GM23338 (cell line): ENCODE measurements at places on chromosomes 11 and 22.
A peak's percentile ranks its signal among the peaks of the same experiment; 100 is the strongest.

GRCh38 chr11:22430141-22430541 is 92.0 kb downstream of the SLC17A6 start:
- no peak for DNase-seq

- DNase-seq: peak; percentile 92
These were observed 13.4 kb downstream of the SYT7 start for GRCh38 chr11:61567286-61568061.

GRCh38 chr11:2411446-2412305 is 11.1 kb downstream of the TSSC4 start:
- no peak for DNase-seq

DNA sequence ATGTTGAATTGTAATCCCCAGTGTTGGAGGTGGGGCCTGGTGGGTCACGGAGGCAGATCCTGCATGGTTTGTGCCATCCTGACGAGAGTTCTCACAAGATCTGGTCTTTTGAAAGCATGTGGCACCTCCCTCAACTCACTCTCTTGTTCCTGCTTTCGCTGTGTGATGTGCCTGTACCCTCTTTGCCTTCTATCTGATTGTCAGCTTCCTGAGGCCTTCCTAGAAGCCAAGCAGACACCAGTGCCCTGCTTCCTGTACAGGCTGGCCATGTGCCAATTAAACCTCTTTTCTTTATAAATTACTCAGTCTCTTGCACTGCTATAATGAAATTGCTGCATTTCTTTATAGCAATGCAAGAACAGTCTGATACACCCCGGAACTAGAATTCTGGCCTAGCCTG is 13.1 kb downstream of the PTPN5 start:
- no peak for DNase-seq

- DNase-seq: no peak
These were observed 4.7 kb upstream of the GNAZ start for GRCh38 chr22:23065495-23066122.

DNA sequence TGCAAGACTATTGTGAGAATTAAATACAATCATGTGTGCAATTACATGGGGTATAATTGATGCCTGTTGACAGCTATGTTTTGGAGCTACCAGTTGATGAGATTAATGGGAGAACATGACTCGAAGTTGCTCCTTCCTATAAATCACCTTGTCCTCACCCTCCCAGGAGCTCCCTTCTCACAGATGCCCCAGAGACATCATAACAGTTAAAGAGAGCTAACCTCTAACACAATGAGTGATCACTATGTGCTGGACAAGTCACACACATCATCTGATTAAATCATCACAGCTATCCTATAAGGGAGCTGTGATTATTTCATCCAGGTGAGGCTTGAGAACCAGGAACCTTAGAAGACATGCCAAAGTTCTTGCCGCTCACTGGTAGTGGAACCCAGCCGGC is 394.2 kb downstream of the NTM start:
- no peak for DNase-seq

DNA sequence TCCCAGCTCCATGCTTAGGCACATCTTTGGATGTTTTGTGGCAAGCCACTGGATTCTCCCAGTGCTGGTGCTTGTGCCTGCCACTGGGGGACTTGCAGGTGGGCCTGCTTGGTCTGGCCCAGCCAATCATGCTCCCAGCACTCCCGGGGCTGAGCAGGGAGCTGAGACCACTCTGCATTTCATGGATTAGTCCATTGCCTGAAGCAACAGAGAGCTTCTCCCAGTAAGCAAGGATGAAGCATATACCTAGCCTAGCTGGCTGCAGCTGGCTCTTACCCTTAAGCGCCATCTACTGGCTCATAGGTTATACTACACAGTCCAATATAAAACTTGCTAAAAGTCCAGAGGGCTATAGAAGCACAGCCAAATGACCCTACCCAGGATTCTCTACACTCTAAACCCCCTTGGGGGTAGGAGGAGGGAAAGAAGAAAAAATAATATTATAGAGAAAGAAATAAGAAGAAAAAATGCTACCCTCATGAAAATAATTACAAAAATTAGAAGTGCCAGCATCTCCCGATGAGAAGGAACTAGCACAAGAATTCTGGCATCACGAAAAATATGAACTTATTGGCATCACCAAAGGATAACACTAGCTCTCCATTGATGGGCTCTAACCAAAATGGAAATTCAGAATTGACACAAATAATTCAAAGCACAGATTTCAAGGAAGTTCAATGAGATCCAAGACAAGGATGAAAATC is 275.3 kb downstream of the C11orf87 start:
- peak; percentile 78 for DNase-seq

DNA sequence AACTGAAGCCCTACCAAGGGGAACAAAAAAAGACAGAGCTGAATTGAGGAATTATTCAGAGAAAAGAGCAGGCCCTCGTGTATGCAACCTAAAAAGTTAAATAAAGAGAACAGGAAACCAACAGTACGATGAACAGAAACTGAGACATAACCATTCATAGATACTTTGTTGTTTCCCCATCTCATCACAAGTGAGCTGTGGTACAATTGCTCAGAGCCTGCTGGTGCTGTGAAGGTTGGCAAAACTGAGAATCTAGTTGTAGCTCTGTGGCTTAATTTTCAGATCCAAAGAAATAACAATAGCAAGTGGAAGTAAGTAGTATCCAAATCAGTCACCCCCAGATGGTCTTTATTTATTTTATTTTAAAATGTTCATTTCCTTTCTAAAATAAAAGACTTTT is 37.7 kb upstream of the BLID start:
- no peak for DNase-seq

GRCh38 chr11:17813391-17814059 is 78.9 kb downstream of the KCNC1 start:
- no peak for DNase-seq

GRCh38 chr11:75351791-75352587 is 528 bp upstream of the ARRB1 start:
- peak; percentile 82 for DNase-seq

- peak; percentile 85 for DNase-seq
These were observed 48.0 kb upstream of the CLPB start for GRCh38 chr11:72482211-72482812.

- DNase-seq: peak; percentile 62
These were observed 30.0 kb upstream of the RAB39A start for GRCh38 chr11:107898270-107898669.

- no peak for DNase-seq
These were observed 25.2 kb upstream of the CARD16 start for GRCh38 chr11:105070306-105070705.

DNA sequence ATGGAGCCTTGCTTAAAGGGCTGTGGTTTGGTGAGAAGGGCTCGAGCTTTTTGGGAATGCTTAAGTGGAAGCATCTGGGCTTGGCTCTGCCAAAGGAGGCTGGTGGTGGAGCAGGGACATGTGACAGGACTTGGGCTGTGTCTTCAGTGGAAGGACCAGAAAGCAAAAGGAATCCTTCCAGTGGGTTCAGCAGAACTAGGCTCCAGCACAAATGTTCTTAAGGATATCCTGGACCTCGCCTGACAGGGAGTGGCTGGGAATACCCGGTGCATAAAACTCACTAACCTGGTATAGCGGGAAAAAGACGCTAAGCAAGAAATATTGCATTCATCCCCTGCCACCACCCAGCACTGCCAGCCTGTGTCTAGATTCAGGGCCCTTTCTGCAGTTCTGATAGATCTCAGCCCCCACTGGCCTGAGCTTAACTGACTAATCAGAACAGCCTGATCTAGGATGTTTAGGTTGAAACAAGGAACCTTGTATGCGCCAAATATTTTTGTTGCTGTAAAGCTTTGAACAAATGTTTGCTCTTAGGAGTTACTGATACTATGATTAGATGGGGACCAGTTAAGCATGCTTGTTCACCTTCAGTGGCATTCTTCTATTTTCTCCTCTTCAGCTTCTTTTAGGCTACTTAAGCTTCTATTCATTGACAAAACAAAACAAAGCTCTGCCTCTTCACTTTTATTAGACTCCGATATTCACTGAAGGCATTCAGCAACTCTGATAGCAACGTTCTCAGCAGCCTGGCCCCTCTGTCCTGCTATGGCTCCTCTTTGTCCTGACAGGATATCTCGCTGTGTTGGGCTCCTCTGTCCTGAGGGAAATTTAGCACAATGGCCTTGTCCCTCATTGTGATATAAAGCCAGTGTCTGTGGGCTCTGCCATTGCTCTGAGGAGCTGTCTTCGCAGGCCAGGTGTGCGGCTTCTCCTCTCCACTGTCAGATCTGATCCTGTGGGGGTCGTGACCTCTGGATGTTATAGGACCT is 25.0 kb downstream of the PPFIBP2 start:
- DNase-seq: no peak

GRCh38 chr11:34501949-34502348 is 11.6 kb downstream of the ELF5 start:
- DNase-seq: no peak

DNA sequence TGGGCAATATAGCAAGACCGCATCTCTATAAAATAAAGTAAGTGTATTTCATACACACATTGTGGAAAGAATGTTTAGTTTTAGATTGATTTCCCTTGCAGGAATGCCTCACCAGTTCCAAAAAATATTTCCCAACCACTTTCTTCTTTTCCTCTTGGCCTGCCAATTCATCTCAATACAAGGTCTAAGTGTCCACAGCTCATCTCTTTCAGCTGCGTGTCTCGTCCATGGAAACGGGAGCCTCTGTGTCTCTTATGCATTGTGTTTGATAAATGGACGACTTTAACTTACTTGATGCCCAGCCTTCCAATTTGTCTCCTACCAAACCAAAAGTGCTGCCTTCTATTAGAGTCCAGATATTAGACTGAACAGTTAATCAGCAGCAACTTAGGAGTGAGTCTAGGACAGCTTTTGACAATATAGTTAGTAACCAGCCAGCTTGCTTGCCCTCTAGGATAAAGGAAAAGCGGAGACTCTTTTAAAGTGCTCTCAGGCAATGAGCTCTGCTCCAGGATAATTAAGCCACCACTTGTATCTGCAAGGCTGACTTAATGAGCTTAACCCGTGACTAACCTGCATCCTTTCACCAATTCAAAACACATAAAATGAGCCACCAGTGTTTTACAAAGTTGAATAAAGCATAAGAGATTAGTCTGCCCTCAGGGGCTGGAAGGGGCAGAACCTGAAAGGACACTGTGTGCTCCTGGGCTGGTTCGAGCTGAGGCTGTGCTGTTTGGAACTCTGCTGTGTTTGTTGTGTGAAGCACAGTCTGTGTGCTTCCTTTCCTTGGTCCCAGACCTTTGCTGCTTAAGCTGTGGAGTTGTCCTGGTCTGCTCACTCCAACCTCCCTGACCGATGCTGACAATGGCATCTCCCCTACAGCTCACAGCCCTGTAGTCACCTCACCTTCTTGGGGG is 27.5 kb downstream of the FBXO7 start:
- DNase-seq: peak; percentile 5

- peak; percentile 74 for DNase-seq
These were observed 64.8 kb downstream of the RPUSD4 start for GRCh38 chr11:126146454-126147192.

GRCh38 chr11:75591371-75591770 is 29.3 kb downstream of the SERPINH1 start:
- no peak for DNase-seq

DNA sequence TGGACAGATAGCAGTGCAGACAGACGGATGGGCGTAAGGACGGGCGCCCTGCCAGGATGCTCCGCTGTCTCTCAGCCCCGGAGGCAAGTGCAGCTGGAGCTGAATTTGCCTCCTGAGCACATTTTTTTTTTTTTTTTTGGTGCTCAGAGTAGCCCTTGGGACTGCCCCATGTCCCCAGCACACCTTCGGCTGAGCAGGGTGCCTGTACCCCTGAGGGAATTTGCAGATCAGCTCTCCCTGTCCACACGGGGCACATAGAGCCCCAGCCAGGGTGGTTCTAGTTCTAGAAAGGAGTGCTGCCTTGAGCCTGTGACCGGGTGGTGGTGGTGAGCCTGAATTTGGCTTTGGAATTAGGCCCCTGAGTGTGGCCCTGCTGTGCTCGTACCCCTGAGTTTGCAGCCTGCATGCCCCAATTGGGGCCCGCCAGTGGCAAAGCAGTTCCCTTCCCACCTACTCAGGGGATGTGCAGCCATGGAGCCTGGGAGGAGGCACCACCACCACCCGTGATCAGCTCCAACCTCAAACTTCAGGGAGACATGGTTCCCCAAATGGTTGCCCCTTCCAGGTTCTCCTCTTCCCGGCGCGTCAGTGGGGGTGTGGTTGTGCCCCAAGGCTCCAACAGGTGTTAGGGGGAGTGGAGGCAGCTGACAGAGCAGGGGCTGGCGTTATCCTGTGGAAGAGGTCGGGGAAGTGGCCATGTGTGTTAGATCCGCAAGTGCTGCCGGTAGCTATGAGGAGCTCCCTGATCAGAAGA is 1232.7 kb downstream of the BRD1 start:
- no peak for DNase-seq

DNA sequence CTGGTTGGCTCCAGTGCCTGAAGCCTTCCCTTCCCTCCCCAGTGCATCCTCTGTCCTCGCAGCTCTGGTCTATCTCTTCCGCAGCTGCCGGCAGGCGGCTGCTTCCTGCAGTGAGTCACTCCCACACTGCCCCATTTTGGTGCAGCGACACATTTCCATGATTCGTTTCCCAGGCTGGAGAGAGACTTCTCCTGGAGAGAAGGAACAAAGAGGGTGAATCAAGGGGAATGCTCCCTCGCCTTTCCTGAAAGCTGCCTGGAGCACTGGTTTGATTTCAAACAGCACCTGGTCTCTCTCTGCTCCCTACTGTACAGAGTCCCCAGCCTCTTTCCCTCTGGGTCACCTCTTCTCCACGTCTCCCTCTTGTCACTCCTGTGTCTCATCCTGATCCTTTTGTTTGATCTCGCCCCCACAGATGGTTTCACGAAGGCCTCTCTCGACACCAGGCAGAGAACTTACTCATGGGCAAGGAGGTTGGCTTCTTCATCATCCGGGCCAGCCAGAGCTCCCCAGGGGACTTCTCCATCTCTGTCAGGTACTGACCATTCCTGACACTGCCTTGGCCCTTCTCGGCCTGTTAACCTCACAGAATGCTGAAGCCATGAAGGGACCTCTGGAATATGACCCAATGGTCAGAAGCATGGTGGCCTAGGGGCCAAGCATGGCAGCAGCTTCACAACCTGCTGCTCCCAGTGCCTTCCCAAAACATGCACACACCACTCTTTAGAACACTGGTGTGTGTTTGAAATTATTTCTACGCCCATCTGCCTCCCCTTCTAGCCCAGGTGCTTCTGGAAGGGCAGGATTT is at the start of gene TMA7B:
TSS of gene TMA7B (plus strand) at position 758 of the 808 bp plus-strand sequence. CDS start 3,978 bp downstream, outside the sequence.
- DNase-seq: peak; percentile 59

DNA sequence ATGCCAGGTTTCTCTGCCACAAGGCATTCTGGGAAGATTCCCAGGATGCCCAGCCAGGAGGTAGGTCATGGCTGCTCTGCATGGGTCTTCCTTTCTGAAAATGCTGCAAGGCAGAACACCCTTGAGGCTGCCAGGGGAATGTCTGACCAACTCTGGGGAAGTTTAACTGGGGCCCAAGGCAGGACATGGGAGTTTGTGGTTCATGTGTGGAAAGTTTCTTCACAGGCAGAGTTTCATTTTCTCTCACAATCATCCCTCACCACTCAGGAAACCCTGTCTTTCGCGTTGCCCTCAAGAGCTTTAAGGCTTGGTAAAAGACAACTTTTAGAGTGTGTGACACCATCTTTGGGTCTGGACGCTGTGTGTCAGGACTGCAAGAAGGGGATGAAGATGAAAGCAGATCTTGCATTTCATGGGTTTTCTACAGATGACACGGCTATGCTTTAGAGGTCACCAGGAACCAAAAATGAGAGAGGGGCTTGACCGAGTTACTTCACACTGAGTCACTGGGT is 133.5 kb downstream of the CD44 start:
- DNase-seq: no peak

- DNase-seq: no peak
These were observed 31.0 kb downstream of the FBLN1 start for GRCh38 chr22:45533703-45534102.
